ENCODE measurements at places on chromosomes 11 and 22. TPM values are rescaled to one million over a fixed set of nuclear protein-coding genes. Genes with fewer than 3 reads are reported as not detected.

LYVE1 gene
- 64.6 TPM for total RNA-seq

LDHAL6A gene
- not detected for total RNA-seq

- no peak for DNase-seq
These were observed 11.3 kb downstream of the CACNG2 start for GRCh38 chr22:36692280-36692679.

GRCh38 chr11:86050196-86050709, 18.6 kb downstream of the PICALM start:
- no peak for DNase-seq

All from dermis blood vessel endothelial cell (primary cell).